ENCODE measurements at places on chromosomes 3 and 15.

- no peaks in the 10 kb centered on the region for H3K36me3 ChIP-seq
- peaks cover 15% of the 10 kb centered on the region for H3K4me1 ChIP-seq
- no peaks in the 10 kb centered on the region for H3K27me3 ChIP-seq
- DNase-seq: peak; percentile 44
- H3K4me3 ChIP-seq: no peak overlapping the region
These were observed 17.1 kb downstream of the LIPC start for GRCh38 chr15:58448906-58449305.

GRCh38 chr3:133610031-133610430 is 36.5 kb downstream of the CDV3 start:
- H3K4me1 ChIP-seq: no peaks in the 10 kb centered on the region
- H3K27ac ChIP-seq: no peak overlapping the region
- H3K27me3 ChIP-seq: no peaks in the 10 kb centered on the region

GRCh38 chr3:190485830-190486532 is 27.9 kb upstream of the IL1RAP start:
- DNase-seq: no peak
- H3K36me3 ChIP-seq: no peaks in the 10 kb centered on the region
- no peaks in the 10 kb centered on the region for H3K27me3 ChIP-seq
- no peaks in the 10 kb centered on the region for H3K4me1 ChIP-seq
- no peak overlapping the region for H3K27ac ChIP-seq

DNA sequence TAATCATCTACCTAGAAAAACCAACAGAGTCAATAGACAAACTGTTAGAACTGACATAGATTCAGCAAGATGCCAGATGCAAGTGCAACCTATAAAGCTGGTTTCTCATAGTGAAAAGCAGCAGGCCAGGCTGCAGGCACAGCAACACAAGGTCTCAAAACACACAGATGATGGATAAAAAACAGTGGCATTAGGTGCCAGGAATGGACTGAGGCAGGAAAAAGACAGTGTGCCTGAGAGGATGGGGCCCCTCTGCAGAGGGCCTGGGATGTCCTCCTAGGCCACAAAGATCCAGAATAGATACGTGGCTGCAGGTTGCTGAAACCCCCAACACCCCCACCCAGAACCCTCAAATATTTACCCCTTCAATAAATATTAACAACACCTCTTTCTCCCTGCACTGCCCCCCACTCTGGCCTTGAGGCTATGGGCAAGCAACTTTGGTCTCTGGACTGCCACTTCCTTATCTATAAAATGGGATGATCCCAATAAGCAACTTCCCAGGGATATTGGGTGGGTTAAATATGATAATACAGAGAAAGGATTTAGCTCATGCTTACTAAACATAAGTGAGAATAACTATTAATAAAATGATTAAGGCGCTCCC is 35.2 kb upstream of the FGD5 start:
- peak; percentile 25 for DNase-seq
- H3K27me3 ChIP-seq: peaks cover 7% of the 10 kb centered on the region
- no peak overlapping the region for H3K4me3 ChIP-seq
- H3K4me1 ChIP-seq: no peaks in the 10 kb centered on the region

GRCh38 chr3:157477441-157477840 is 25.8 kb downstream of the VEPH1 start:
- no peaks in the 10 kb centered on the region for H3K27me3 ChIP-seq
- no peak for DNase-seq
- no peak overlapping the region for H3K27ac ChIP-seq
- no peak overlapping the region for H3K4me3 ChIP-seq
- H3K4me1 ChIP-seq: no peaks in the 10 kb centered on the region
- no peaks in the 10 kb centered on the region for H3K36me3 ChIP-seq

- H3K27ac ChIP-seq: no peak overlapping the region
- no peaks in the 10 kb centered on the region for H3K36me3 ChIP-seq
- H3K27me3 ChIP-seq: no peaks in the 10 kb centered on the region
- no peaks in the 10 kb centered on the region for H3K4me1 ChIP-seq
These were observed 8.9 kb upstream of the NMNAT3 start for GRCh38 chr3:139686624-139687023.

DNA sequence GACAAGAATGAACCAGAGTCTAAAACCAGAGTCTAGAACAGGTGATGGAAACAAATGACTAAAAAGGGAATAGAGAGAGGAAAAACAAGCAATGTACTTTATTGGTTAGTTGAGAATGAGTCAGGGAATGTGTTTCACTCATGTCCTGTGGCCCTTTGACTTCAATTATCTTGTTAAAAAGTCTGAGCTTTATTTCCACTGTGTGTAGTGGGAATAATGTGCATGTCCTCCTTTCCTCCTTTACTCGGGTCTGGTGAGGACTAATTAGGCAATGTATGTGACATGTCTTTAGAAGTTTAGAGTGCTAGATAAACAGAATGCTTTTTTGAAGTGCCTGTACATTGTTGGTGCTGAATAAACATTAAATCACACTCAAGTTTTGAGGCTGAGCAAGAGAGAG is 21.3 kb downstream of the LSAMP start:
- H3K27ac ChIP-seq: no peak overlapping the region
- no peak overlapping the region for H3K4me3 ChIP-seq
- no peaks in the 10 kb centered on the region for H3K4me1 ChIP-seq

DNA sequence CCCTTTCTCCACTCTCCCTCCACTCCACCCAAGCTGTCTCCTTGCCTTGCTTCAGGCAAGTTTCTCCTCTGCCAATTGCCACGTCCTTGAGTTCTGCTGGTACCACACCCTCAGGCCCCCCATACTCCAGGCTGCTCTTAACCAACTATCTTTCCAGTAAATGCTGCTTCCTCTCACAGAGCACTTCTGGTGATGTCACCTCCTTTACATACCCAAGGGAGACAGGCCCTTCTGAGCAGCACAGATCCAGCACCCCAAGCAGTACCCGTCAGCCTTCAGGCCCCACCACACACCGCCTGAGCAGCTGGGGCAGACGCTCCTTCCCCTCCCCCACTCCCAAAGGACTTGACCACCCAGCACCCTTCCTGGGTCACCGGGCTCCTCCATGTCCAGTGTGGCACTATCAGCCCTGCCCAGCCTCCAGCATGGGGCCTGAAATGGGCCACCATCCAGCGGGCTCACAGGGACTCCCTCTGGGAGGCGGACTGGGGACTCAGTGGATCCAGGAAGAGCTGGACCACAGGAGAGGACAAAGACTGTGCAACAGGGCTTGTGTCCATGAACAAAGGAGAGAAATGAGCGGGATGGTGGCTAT is 50.2 kb downstream of the KLF15 start:
- H3K27me3 ChIP-seq: no peaks in the 10 kb centered on the region
- H3K27ac ChIP-seq: no peak overlapping the region
- peak; percentile 9 for DNase-seq
- no peaks in the 10 kb centered on the region for H3K4me1 ChIP-seq

GRCh38 chr15:96234109-96234892 is 96.2 kb upstream of the NR2F2 start:
- DNase-seq: peak; percentile 26
- H3K4me1 ChIP-seq: peaks cover 6% of the 10 kb centered on the region
- H3K27ac ChIP-seq: no peak overlapping the region
- no peak overlapping the region for H3K4me3 ChIP-seq
- H3K36me3 ChIP-seq: no peaks in the 10 kb centered on the region

DNA sequence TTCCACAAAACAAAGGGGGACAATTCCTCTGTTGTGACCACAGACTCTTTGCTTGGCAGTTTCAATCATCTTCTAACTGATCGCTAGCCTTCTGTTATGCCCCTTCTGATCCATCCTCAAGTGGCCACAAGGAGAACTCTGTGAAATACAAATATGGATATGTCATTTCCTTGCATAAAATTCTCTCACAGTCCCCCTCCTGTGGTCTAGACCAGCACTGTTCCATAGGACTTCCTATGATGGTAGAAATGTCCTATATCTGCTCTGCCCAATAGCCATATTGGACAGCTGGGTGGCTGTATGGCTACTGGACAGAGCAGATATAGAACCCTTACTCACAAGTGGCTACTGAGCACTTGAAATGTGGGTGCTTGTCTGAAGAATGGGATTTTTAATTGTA is 25.9 kb upstream of the SNRK start:
- no peak overlapping the region for H3K4me3 ChIP-seq
- no peak overlapping the region for H3K27ac ChIP-seq
- H3K36me3 ChIP-seq: no peaks in the 10 kb centered on the region
- no peaks in the 10 kb centered on the region for H3K27me3 ChIP-seq

GRCh38 chr3:184160456-184160855 is 5.3 kb downstream of the DVL3 start:
- H3K27ac ChIP-seq: peak overlapping the region; percentile 58
- peaks cover 24% of the 10 kb centered on the region for H3K36me3 ChIP-seq
- peaks cover 74% of the 10 kb centered on the region for H3K4me1 ChIP-seq
- H3K4me3 ChIP-seq: peak overlapping the region; percentile 4
- DNase-seq: no peak

DNA sequence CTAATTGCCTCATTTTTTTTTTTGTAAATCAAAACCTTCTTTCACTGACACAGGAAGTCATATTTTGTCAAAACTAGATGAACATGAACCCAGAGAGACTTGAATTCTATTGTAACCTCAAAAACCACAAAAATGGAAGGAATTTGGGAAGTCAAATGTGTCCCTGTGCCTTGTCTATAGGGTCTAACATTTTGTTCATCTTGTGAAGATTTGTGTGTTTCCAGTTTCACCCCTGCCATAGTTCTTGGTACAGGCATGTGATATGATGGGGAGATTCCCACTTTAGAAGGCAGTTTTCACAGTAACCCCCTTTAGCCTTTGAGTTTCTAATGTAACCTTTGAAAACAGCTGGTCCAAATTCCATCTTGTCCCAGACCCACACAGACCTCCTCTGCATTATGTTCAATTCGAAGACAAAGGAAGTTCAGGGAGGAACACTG is 318.5 kb upstream of the ADAMTS9 start:
- no peak for DNase-seq
- peaks cover 11% of the 10 kb centered on the region for H3K36me3 ChIP-seq
- H3K27ac ChIP-seq: no peak overlapping the region
- no peaks in the 10 kb centered on the region for H3K27me3 ChIP-seq

DNA sequence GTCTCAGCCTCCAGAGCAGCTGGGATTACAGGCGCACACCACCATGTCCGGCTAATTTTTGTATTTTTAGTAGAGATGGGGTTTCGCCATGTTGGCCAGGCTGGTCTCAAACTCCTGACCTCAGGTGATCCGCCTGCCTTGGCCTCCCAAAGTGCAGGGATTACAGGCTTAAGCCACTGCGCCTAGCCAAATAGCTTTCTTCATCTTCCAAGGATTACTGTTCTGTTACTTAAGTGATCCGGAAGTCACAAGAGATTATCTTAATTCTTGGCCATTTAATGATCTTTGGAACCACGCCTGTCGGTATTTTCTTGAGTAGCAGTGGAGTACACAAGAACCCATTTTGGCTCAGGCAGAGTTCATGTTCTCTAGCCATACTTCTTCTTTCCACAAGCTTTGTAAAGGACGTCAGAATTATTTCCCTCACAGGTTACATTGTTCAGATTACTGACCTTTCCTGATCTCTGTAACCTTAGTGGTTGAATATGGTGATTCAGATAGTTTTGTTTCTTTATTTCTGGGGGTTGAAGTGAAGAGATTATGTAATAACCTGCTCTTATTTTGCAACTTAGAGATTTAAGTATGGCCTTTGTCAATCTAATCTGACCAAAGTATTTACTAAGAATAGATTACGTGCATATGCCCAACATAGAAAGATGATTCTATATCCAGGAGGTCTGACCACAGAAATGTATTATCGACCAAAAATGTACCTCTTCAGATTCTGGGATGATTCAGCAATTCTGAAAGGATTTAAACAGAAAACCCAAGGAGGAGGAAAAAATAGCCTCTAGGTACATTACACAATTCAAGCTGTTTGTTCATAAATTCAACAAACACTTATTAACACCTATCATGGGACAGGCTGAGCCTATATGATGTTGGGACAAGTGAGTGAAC is 132.2 kb downstream of the GREM1 start:
- no peaks in the 10 kb centered on the region for H3K4me1 ChIP-seq
- H3K27ac ChIP-seq: no peak overlapping the region
- no peaks in the 10 kb centered on the region for H3K27me3 ChIP-seq
- DNase-seq: no peak
- no peaks in the 10 kb centered on the region for H3K36me3 ChIP-seq

DNA sequence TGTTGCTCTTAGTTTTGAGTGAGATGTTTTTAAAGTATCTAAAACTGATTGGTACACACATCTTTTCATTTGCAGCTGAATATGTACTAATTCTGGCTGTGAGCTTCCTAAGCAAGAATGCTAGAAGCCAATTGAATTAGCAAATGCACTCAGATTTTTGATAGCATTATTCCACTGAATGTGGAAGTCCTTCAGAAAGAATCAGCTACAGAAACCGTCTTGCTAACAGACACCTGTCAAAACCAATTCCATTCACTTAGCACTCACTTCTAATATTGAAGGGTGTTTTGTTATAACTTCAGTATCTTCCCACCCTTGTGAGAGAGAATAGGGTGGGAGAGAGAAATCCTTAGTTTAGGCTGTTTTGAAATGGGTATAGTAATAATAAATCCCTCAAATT is 317.7 kb downstream of the IL5RA start:
- DNase-seq: no peak
- H3K36me3 ChIP-seq: no peaks in the 10 kb centered on the region
- no peaks in the 10 kb centered on the region for H3K27me3 ChIP-seq
- no peak overlapping the region for H3K4me3 ChIP-seq
- no peaks in the 10 kb centered on the region for H3K4me1 ChIP-seq

DNA sequence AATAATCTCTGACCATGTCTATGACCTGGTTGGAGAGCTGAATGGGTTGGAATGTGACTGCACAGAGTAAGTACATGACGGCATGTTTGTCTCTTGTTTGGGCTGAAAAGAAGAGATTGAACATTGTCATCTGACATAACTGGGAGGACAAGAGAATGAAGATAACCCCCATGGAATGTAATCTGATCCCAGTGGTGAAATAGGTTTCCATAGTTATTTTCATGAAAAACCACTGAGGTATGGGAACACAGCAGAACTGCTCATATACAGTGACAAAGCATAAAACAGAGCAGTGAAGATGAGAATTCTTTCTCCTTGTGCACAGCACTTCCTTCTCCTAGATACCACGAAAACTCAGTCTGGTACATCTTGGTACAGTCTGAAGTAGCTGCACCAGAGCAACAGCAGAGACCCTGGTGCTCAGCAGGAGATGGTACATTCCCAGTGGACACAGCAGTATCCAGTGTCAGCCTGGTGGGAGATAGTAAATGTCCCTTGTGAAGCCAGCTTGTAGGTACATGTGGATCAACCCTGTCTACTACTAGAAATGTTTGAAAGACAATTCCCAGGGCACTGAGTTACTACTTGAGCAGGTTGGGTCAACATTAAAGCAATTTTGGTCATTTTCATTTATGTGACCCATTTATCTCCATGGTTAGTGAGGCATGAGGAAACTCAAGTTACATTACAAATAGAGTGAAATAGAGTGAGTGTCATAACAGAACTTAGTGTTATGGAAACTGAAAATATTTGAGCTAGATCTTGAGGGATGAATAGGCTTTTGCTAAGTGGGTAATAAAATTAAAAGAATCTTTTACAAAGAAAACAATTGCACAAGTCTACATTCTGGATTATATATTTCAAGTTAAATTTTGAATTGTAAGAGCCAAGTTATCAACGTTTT is 178.3 kb downstream of the SUCNR1 start:
- H3K27me3 ChIP-seq: no peaks in the 10 kb centered on the region
- DNase-seq: no peak
- no peaks in the 10 kb centered on the region for H3K4me1 ChIP-seq
- no peak overlapping the region for H3K27ac ChIP-seq
- H3K36me3 ChIP-seq: no peaks in the 10 kb centered on the region
- no peak overlapping the region for H3K4me3 ChIP-seq

- H3K36me3 ChIP-seq: no peaks in the 10 kb centered on the region
- H3K4me1 ChIP-seq: no peaks in the 10 kb centered on the region
- no peak overlapping the region for H3K4me3 ChIP-seq
These were observed 493.3 kb downstream of the MAGI1 start for GRCh38 chr3:65545429-65545828.
